Activated T-helper 1 cell treated with Interleukin-2 at 50 U/mL for 16 hours (primary cell): ENCODE measurements at places on chromosomes 3 and 15.

DNA sequence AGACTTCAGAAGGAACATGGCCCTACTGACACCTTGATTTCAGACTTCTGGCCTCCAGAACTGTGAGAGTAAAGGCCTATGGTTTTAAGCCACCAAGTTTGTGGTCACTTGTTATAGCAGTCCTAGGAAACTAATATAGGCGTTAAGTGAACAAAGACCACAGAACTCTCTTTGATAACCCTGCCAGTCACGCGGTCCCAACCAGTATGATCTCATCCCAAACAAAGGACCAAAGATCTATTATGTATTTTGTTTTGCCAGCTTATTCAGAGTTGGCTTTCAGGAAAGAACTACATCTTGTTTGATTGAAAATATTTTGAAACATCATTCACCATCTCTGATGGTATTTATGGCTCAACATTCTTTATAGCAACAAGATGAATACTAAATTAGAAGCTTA, 294.4 kb upstream of the SLCO3A1 start:
- DNase-seq: no peak

- no peak for DNase-seq
These were observed 339.0 kb upstream of the PROK2 start for GRCh38 chr3:72123908-72124441.

DNA sequence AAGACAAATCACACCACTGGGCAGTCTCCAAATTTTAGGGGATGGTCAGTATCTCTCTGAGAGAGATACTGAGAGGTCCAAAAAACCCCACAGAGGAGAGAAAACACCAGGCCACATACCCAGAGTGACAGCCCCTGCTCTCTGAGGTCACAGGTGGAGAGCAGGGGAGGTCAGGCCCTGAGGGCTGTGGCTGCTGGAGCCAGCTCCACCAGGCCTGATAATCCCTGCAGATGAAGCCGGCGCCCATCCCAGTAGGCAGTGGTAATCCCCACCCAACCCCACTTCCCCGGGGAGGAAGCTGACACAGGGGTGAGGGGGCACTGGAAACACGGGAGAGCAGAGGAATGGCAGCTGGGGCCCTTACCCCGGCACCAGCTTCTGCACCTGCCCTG, 31.2 kb upstream of the SRP14 start:
- no peak for DNase-seq

DNA sequence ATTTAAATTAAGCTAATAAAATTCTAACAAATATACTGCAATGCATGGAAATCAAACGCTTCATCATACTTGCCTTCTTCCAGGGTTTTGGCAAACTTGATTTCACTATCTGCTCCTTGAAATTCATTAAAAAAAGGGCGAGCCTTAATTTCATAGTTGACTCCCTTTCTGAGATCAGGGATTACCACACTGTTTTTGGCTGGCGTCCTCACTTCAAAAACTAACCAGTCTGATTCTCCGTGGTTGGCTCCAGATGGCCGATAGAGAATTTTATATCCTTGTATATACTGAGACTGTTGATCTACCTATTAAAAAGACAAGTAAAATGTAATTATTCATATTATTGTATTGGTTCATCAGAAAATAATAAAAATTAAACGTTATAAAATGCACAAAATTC, 1106.8 kb downstream of the ROBO1 start:
- no peak for DNase-seq

- no peak for DNase-seq
These were observed 20.9 kb downstream of the SLC24A1 start for GRCh38 chr15:65642594-65642993.

- no peak for DNase-seq
These were observed 141.4 kb downstream of the TP63 start for GRCh38 chr3:189772584-189772983.

DNA sequence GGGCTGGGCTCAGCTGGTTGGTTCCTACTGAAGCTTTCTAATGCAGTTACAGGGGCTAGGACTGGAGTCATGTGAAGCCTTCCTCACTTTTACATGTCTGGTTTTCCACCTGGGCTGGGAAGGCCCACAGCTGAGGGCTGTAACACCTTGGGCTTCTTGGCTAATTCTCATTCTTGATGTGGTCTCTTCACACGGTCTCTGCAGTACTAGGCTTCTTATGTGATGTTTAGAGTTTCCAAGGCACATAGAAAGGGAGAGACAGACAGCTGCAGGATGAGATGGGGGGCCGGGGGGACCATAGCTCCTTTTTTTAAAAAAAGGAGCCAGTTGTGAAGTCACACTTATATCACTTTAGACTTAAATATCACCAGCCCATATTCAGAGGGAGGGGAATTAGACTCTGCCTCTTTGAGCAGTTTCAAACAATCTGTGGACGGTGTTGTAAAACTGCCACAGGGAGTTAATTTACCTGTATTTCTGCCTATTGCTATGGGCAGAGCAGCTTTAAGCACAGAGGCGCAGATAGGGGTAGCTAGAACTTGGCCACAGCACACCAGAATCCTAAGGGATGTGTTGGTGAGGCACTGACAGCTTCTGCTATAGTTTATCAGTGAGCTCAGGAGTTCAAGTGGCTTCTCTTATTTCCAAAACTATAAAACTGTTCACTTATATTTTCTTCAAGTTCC, 46.7 kb downstream of the NKIRAS1 start:
- DNase-seq: no peak

- DNase-seq: no peak
These were observed 534.6 kb upstream of the ROBO2 start for GRCh38 chr3:76505202-76505845.

- DNase-seq: no peak
These were observed 27.4 kb downstream of the PRTG start for GRCh38 chr15:55715355-55716076.

DNA sequence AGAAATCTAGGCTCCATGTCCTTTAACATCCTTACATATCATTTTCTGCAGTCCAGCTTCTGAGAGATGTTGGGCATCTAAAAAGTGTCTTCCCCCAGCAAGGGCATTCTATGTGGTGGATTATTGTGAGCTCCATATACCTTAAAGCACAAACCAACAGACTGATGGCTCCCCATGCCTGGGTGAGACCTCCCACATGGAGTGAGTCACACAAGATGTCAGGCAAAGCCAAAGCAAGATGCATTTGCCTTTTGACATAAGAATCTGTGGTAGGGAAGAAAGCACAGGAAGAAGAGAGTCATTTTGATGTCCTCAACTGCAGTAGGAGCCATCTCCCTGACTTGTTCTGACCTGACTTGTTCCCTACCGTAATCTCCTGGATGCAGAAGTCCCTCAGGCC, 238.7 kb upstream of the EIF1B start:
- no peak for DNase-seq

DNA sequence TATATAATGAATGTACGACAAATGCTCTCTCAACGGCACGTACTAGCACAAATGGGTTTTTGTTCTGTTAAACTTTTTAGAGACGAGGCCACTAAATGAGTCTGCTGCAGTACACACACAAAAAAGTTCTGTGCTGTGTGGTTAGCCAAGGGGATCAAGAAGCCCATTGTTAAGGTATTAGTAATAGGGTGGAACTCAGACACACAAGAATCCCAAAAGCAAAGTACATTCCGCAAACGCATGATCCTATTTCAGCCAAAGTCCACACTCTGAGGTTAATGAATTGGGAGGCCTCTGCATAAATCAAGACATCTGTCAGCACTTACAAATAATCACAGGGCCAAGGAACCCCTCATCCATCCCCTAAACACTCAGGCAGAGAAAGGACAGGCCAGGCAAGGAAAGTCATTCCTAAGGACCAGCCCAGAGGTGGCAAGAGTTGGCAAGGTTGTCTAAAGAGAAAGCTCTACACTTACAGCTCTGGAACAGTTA, 12.1 kb downstream of the OSBPL10 start:
- DNase-seq: no peak

DNA sequence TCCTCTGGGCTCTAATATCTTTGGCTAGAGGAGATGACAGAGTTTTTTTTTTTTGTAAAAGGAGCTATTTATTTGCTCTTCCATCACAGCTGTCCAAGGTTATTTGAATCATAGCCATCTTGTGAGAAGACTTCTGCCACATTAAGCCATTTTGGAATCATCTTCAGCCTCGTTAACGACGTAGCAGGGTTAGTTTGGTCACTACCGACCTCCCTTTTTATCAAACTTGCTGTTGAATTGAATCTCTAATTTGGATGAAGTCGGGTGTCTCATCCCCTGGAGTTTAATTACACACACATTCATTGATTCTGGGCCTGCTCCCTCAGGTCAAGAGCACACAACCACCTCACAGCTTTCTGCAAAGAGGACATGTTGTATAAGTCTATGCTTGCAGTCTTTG, 238.7 kb downstream of the CPNE4 start:
- DNase-seq: no peak

DNA sequence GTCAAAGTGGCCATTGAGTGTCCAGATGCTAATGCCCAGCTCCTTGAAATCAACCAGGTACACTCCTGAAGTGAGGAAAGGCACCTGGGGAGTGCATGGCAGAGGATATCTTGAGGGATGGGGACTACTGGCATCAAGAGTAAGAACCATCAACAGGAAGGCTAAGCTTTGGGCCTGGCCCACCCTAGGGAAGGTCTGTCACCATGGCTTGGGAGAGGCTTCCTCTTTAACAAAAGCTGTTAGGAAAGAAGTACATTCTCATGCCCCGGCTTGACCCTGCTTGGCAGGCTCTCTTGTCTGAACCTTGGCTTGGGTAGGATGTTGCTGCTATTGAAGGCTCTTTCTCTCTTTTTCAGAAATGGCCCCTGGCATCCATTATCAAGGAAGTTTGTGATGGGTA, 43.7 kb upstream of the TUBGCP5 start:
- DNase-seq: no peak

DNA sequence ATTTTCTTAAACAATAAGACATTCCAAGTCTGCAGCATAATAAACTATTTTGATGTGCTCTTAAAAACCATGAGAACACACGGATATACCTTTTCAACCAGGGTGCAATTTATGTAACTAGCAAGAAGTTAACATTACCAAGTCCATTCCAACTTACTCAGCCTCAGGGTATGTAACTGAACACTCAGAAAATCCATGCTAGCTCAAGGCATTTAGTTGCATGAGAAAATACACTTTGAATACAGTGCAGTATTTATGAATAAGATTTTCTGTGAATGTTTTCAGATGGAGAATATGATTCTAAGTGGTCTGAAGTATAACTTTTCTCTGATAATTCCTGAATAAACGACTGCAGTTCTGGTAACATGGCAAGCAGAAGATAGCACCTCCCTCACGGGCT, 124.3 kb downstream of the SNRK start:
- no peak for DNase-seq

DNA sequence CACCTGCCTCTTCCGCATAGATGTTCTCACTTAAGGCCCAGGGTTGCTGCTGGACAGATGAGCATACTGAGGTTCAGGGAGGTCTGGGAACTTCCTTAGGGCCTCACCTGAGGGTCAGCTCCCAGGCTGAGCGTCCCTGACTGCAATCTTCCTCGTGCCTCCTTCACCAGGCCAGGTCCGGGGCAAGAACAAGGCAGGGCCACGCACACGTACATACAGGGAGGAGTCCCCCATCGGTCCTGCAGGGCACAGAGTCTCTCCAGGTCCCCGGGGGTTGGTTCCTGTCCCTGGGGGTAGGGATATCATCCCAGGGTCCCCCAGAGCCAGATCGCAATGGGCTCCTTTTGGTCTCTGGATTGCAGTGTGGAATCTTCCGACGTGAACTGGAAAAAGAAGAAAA, 130.1 kb downstream of the LRRK1 start:
- DNase-seq: no peak

GRCh38 chr3:78495301-78495700, 1272.5 kb downstream of the ROBO1 start:
- DNase-seq: no peak

DNA sequence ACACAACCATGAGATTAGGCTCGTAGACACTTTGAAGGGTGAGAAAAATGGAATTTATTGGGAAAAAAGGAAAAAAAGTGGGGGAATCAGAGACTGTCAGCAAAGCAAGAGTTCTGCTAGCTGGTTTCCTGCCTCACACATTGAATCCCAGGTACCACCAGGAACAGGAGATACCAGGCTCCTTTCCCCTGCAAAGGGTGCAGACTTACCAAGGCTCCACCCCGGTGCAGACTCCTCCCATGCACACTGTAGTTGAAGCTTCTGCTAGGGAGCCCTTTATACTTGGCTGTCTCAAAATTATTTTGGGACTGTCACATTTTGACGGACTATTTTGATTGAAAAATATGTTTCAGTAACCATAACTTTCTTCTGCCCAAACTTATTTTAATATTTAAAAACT, 819.9 kb upstream of the GBE1 start:
- no peak for DNase-seq

- no peak for DNase-seq
These were observed 50.1 kb downstream of the HCN4 start for GRCh38 chr15:73318463-73319351.

DNA sequence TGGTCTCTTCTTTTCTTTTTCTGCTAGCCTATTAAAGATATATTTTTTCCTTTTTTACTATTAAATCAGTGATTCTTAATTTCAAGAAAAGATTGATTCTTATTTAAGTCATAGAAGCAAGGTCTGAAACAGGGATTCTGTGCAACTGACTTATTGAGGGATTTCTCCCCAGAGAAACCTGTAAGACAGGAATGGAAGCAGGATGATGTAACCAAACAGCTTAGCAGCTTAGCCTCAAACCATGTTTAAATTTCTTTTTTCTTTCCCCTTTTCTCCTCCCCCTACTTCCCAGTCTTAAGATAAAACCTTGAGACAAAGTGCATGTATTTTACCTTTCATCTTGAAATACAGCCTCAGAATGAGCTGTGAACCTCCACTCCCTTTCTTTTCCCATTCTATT, 322.8 kb downstream of the NEK10 start:
- DNase-seq: no peak

DNA sequence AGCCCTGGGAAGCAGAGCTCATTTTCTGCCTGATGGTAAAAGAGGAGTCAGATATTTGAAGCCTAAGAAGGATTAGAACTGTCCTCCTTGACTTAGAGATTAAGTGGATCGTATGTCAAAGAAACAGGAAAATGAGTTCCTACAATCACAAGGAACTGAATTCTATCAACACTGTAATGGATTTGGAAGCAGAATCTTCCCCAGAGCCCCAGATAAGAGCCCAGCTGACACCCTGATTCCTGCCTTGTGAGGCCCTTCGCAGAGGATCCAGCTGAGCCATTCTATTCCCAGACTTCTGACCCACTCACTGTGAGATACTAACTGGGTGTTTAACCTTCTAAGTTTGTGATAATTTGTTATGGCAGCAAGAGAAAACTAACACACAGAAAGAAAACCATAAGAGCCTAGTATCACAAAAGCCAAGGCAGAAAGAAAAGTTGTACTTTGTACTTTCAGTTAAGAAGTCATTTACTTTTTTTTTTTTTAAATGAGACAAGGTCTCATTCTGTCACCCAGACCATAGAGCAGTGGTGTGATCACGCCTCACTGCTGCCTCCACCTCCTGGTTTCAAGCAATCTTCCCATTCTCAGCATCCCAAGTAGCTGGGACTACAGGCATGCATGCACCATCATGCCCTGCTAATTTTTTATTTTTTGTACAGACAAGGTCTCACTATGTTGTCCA, 61.1 kb upstream of the ZBTB20 start:
- DNase-seq: no peak

DNA sequence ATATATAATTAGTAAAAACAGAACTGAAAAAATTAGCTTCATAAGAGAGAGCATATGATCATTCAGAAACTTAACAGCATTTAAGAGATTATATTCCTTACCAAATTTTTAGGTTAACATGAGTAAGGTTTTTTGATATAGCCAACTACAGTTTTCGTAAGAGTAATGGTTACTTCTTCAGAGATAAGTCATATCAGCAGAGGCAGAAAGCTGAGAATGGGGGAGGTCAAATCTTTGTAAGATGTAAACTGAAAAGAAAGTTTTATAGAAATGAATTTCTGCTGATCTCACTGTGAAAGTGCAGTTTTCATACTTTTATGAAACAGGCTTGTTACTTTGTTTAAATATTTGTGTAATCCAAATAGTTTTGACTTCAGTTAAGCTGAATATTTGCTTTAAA, 193.3 kb downstream of the ZBTB20 start:
- DNase-seq: no peak
